ENCODE measurements at places on chromosomes 5 and 9.

DNA sequence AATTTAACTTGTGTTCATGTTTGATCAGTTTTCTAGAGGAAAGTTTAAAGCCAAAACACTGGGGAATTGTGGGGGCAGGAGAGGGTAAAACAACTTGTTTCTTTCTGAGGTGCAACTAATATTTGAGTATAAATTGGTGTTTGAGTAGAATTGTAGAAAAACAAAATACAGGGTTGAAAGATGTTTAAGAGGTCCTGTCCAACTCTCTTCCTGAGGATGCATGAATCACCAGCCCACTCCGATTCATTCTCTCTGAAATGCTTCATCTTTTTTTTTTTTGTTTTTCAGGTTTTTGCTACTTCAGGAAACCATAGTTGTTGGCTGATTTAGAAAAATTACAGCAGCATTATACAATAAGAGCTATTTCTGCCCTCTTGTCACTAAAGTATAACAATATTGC is 42.4 kb upstream of the TMC1 start:
- no peak for DNase-seq

DNA sequence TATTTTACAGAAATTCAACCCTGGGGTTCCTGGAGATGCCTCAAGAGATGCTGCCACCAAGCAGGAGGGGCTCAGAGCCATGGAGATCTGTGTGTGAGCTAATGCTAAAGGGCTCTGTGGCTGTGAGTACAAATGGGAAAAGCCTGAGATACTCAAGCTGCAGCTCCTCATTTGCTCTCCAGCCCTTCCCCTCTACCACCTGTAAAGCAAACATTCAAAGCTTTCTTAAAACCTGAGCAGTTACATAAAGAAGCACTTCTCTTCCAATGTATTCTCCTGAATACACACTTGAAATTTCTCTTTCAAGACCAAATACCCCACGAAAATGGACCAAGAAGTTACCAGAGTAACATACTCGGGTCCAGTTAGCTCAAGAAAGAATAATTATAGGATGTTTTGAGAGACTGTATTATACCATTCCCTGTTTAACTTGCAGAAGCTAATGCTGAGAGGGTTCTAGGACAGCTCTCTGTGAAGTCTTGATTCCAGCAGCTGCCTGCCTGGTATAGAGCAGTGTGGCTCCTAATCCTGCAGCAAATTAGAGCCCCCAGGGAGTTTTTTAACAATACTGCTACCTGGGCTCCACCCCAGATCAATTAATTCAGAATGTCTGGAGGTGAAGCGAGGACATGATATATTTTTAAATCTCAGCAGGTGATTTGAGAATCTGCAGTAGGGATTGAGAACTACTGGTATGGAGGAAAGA is 21.1 kb downstream of the RGS7BP start:
- no peak for DNase-seq

DNA sequence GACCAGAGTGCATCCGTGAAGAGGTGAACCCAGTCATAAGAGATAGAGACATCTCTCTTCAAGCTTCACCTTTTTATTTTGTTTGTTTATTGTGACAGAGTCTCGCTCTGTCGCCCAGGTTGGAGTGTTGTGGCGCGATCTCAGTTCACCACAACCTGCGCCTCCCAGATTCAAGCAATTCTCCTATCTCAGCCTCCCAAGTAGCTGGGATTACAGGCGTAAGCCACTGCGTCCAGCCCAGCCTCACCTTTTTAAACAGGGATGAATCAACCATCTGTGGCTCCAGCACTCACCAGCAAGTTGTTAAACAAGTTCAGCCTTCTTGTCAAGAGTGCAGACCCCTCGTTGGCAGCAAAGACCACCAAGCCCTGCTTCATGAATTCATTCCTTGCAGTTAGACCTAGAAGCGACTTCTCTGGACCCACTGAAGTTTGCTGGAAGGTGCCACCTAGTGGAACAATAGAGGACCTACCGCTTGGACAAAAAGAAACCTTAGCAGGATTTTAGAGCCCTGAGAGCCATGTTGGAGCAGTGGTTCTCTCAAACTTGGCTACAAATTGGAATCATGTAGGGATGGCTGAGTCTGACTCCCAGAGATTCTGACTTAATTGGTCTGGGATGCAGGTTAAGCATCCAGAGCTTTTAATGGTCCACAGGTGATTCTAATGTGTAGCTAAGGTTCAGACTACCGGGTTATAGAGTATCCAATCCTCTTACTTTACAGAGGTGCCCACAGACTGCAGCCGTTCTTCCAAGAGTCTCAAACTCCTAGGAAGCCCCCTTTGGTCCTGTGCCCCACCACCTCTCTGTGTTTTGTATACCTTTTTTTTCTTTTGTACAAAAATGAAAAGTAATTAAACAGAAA is 10.5 kb upstream of the GALNT10 start:
- no peak for DNase-seq

DNA sequence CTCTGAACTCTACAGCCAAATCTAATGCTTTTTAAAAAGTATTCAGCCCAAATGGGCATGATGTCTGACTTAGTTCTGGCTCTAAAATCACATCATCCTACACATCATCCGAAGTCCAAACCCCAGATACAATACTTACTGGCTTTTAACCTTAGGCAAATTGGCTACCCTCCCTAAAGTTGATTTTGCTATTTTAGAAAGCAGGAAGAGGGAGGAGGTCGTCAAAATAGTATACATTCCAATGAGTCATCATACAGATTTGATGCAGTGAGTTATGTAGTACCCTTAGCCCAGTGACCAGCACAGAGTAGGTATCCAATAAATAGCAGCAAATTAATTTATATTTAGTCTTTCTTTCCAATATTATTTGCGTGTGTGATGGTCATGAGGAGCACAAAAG is 582.0 kb upstream of the TUSC1 start:
- no peak for DNase-seq

DNA sequence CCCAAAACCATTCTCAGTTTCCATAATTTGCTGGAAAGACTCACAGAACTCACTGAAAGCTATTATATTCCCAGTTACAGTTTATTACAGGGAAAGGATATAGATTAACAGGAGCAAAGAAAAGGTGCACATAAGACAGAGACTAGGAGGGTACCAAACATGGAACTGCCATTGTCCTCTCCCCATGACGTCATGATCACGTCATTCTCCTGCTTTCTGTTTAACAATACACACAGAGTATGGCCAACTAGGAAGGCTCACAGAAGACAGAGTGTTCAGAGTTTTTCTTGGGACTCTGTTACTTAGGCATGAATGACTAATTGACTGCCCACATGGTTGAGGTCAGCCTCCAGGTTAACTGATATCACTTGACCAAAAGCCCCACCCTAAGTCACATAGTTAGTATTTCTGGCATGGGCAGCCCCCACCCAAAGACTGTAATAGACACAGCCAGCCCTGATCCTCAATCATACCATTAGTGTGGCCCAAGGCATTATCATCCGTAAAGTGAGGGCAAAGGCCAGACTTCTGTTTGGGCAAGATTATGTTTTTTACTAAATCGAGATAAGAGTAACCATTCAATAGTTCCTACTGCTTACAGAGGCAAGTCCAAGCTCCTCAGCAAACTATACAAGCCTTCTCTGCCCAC is 353.5 kb upstream of the POU5F2 start:
- DNase-seq = no peak

DNA sequence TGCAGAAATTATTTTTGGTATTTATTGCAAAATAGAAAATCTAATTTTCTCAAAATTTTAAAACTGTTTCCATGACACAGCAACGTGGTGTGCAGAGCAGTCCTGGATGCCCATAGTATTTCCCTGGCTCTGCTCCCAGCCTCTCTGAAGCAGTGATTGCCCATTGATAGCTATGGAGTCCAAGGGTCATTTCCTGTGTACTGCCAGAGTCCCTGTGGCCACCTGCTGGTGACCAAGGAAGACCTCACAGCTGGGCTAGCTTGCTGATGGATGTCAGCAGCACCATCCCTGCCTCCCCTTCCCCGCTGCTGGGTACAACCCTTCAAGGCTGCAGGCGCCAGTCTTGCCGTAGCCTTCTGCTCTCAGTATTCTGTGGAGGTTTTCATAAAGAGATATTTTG is 184.1 kb downstream of the DIRAS2 start:
- DNase-seq = no peak

DNA sequence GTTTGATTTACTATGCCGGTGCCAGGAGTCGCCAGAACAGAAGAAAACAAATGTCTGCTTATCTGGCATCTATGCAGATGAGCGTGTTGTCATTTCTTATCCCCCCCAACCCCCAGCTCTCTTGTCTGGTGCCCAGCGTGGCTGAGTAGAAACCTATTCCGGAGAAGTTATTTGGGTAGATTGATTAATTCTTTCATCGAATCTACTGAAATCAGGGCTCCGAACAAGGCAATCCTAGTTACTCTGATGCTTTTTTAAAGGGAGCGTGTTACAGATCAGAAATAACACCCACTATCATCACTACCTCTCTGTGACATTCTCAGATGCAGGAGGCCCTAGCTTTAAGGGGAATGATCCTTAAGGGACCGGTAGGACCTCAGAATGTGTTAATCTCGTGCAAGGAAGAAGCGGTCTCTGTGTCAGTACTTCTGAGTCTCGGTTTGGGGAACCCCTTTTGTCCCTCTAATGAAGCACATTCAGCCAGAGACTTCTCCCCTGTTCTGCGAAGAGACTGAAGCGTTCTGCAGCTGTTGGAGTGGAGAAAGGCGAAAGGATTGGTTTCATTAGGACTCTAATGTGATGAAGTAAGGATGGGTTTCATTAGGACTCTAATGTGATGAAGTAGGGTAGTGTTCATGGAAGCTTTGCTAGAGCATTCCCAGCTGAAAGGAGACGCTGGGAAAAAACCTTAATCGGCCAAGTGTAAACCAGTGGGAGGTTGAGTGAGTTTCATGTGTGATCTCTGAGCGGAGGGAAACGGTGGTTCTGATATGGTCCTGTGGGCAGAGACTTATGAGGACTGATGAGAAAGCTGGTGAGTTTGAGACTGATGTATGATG is 1.5 kb downstream of the PIP5K1B start:
- no peak for DNase-seq

DNA sequence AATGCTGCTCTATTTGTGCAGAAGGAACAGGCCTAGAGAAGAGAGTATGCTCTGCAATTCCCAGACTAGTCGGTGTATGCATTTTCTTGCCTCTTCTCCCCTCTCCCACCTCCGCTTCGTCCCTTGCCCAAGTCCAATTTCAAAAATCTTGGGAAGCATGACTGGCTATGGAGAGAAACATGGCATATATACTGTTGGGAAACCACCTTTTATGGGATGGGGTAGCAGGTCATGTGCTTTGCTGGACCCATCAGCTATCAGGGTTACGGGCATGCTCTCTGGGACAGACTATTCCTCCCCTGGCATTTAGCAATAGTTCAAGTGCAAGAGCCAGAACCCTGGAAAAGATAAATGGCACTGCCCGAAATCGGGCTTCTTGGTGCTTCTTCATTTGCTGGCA is 12.0 kb downstream of the ISL1 start:
- no peak for DNase-seq

- DNase-seq = no peak
Observed at GRCh38 chr5:19987612-19988361, at the start of gene CDH18. CDH18 (minus strand) TSS chr5:19988200; CDS start chr5:19838986, 149,214 bp downstream.

- no peak for DNase-seq
Observed at GRCh38 chr9:79408617-79409016, 163.1 kb upstream of the TLE4 start.

DNA sequence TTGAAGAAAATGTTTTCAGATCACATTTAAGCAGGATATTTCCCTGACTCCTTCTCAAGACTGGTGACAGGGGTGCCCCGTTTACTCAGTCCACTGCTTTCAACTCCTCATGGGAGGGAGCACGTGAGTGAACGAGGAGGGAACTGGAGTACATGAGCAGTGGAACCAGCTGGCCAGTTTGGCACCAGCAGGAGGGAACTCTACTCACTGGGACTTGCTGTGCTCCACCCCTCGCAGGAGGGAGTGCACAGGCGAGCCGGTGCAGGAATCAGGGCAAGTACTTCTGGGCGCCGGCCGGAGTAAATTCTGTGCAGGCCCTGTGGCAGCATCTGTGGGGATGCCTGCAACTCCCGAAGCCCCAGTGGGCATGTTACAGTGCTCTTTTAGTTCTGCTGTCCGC is 1941.1 kb upstream of the C9orf72 start:
- no peak for DNase-seq

DNA sequence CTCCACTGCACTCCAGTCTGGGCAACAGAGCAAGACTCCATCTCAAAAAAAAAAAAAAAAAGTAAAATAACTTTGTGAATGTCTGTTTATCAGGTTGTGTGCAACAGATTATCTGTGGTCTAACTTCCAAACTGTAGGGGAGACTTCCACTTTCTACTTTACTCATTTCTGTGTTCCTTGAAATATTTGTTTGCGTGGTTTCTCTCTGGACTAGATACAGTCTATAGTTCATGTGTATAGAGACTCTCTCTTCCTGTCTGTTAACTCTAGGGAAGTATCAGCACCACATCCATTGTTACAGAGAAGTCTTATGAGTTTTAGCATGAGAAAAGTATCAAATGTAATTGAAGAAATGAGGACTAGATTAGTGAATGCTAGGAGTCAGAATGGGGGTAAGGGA is 168.3 kb downstream of the LPAR1 start:
- DNase-seq = no peak

- DNase-seq = no peak
Observed at GRCh38 chr9:116566677-116567488, 120.2 kb upstream of the TRIM32 start.

DNA sequence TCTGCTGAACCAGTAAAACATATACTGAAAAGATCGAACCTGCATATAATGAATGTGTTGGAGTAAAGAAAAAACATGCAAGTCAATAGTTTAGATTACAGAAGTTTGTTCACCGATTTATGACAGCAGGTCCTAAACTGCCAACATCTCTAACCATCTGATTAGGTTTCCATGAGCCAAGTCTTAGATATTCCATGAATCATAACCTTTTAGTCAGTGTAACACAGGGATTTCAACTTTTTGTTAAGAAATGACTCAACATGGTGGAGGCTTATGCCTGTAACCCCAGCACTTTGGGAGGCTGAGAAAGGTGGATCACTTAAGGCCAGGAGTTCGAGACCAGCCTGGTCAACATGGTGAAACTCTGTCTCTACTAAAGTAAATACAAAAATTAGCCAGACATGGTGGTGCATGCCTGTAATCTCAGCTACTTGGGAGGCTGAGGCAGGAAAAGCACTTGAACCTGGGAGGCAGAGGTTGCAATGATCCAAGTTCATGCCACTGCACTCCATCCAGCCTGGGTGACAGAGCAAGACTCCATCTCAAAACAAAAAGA is 38.7 kb downstream of the APC start:
- no peak for DNase-seq

GRCh38 chr5:95731571-95732554 is 727 bp downstream of the RHOBTB3 start:
- DNase-seq = peak; percentile 15
